Stimulated activated CD8-positive, alpha-beta memory T cell treated with anti-CD3 and anti-CD28 coated beads, Interleukin-7, amount 100 ng/mL, for 24 hours (primary cell): ENCODE measurements at places on chromosomes 11 and 22.

DNA sequence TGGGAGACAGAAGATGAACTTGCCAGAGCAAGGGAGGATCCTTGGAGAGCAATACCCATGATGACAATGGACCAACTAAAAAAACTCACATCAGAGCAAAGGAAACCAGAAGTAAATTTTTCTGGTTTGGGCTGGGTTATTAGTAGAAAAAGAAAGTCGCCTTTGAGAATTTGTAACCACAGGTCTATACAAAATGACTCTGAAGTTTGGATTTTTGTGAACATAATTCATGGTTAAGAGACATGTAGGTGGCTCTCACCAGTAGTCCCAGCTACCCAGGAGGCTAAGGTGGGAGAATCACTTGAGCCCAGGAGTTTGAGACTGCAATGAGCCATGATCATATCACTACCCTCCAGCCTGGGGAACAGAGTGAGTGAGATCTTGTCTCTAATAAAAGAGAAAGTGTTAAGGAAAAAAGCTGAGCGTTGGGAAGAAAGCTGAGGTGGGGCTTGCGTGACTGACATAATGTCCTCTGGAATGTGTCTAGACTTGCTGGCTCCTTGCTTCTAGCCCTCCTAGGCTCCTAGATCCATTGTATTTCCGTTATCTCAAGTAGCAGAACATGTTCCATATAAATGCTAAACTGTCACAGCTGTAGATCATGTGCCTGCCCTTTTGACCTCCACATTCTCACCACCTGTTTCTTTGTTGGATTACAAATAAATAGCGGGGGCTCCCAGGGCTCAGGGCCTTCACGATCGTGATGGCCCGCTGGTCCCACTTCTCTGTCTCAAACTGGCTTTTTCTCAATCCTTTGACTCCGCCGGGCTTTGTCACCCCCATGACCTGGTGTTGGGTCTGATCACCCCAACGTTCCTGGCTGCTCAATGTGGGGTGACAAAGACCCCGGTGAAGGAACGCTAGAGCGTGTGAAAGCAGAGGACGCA, 56.2 kb upstream of the SC5D start:
- DNase-seq, result no peak

DNA sequence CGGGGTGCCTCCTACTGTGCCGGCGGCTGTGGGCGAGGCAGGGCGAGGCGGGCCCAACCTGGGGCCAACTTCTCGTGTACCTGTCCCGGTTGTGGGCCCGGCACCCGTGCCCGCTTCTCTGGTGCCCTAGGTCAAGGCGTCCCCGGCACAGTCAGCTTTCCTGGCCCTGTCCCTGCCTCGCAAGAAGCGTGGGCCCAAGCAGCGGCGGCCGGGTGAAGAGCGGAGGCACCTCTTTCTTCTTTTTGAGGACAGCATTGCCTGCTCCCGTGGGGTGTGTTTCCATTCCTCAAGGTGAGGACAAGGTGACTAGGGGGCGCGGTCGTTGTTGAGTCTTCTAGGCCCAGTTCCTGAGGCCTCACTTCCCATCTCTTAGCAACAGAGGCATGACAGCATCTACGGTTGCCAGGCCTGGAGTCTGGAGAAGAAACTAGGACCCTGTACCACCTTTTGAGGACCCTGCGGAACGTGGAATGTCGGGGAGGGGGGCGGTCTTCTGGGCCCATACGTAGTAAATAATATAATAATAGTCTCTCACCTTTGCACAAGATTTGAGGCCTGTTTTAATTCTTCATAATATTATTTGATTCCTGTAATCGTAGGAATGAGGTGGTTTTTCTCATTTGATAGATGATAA, 418 bp downstream of the ACO2 start:
- DNase-seq, result no peak

- DNase-seq, result peak; percentile 8
Measured at GRCh38 chr22:42937164-42937843, 77.6 kb downstream of the PACSIN2 start.

DNA sequence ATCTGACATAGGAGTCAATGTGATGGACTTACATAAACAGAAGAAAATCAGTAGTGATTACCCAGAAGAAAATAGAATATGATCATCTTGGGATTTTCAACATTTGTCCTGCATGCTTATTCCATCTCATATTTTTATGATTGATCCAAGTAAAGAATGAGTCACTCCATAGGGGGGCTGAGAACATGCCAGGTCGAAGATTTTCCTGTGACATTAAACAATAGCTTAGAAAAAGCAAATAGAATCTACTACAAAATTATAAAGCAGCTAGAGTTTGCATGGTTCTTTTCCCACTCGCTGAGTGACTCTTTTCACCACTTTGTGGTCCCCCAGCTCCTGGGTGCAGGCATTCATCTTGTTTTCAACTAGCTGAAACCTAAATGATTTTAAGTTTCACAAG, 56.3 kb downstream of the DDI1 start:
- DNase-seq, result no peak

DNA sequence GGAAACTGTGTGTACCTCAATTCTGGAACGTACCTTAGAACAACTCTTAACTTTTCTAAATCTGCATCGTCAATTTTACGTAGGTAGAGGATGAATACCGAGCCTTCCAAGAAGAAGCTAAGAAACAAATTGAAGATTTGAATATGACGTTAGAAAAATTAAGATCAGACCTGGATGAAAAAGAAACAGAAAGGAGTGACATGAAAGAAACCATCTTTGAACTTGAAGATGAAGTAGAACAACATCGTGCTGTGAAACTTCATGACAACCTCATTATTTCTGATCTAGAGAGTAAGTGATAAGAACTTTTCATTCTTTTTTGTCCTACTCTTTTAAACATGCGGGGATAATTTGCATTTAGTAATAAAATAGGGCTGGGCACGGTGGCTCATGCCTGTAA, 53.5 kb downstream of the SPECC1L start:
- DNase-seq, result no peak

DNA sequence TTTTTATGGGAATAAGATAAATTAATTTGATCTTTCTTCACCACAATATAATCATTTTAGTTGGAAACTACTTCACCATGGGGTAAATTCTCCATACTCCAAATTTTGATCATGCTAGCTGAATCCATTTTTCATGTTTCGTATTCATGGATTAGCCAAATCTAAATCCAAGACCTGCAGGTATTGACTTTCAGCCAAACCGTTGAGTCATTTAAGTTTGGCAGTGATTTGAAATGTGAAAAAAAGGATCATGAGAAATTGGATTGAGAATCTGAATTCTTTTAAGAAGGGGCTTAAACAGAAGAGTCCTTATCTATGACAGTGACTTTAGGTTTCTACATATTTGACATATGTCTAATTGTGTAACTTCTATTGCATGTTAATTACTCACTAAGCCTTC, 5.3 kb downstream of the GAS2 start:
- DNase-seq, result no peak

GRCh38 chr22:27205492-27206373, 548.3 kb downstream of the MIAT start:
- no peak for DNase-seq

DNA sequence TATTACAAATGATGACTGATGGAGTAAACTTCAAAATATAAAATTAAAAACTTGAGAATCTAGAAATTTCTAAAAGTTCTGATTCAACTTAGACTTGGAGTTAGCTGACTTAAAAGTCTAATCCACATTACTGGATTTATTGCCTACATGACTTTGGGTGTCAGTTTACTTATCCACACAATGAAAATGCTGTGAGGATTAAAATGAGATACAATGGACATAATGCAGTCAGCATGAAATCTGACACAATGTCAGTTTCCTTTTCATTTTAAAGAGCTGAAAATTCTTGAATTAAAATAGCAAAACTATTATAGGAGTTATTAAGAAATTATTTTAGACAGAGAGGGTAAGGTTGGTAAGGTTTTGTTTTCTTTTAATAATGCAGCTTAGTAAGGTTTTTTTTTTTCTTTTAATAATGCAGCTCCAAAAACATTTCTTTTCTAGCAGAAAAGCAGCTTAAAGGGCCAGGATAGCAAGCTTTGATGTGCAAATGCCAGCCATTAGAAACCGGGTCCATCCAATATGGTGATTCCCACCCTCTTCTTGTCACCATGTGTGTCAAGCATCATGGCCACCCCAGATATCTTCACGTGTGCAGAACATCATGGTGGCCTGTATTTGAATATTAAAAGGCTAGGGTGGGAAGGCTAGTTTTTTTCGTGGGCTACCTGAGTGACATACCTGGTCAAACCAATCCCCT, 18.9 kb downstream of the APIP start:
- DNase-seq, result no peak

GRCh38 chr11:87870086-87870485, 305.2 kb downstream of the RAB38 start:
- DNase-seq, result no peak

GRCh38 chr11:61912530-61912898, 4.9 kb downstream of the RAB3IL1 start:
- DNase-seq, result no peak

DNA sequence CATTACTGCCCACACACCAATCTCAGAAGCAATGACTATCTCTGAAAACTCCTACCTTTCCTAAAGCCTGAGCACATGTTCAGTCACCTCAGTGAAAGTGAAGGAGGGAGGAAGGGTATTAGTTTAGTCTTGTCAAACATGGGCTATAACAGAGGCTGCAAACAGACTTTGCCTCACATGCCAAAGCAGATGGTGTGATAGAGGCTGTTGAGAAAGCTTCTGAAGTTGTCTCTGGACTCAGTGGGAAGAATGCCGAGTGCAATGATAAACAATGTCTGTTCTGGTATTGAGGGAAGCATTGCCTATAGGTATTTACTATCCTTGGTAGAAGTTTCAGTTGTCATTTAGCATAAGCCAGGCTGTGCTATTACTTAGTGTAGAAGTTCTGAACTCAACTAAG, 314.5 kb upstream of the CCDC90B start:
- no peak for DNase-seq

- DNase-seq, result no peak
Measured at GRCh38 chr11:62875698-62876478, 4.8 kb upstream of the SLC3A2 start.

DNA sequence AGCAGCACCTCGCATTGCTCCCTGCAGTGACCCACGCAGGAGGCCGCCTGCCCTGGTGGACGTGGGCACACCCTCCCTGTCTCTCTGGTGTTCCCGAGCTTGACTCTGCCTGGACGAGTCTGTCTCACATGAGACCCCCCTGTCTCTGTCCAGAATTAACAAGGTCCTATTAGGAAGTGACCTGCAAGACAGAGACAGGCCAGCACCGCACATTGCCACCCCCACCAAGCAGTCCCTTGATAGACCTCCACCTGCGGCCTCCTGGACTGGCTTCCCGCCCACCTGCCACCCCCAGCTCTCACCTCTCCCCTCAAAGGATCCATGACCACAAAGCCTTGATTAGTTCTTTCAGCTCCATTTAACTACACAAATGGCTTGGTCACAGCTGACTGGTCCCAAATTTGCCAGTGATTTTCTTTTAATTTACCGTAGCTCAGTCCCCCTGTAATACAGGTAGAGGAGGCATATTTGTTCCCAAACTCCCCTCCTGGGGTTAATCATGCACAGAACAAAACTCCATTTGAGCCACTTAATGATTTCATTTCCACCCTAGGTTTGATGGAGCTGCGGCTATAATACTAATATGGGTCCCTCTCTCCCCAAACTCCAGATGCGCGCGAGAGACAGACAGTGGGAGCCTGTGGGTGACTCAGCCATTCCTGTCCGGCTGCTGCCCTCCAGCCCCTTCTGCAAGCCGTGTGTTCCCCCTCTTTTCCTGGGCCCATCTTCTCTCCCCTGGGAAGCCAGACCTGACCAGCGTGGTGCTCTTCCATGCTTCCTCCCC, 11.2 kb downstream of the SPATA19 start:
- no peak for DNase-seq

- DNase-seq, result no peak
Measured at GRCh38 chr11:71574418-71574817, 8.3 kb downstream of the KRTAP5-11 start.

GRCh38 chr11:118021146-118021545, 35.0 kb downstream of the IL10RA start:
- DNase-seq, result no peak

- DNase-seq, result no peak
Measured at GRCh38 chr22:43185860-43186261, 1.1 kb downstream of the TTLL12 start.

- DNase-seq, result no peak
Measured at GRCh38 chr11:36388951-36389350, 92.9 kb downstream of the PRR5L start.

DNA sequence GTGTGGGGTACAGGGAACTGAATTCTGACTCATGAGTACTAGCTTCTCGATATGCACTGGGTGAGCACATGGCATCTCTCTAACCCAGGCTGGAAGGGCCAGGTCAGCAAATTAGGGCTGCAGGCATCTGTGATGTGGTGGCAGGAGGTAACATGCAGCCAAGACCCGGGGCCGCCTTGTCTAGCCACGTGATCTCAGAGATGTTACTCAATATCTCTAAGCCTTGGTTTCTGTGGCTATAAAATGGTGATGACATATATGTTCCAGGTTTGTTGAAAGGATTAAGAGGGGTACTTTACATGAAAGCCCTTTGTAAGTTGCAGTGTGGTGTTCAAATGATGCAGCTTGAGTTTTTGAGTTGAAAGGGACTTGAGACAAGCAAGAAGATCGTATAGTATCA, 3.2 kb downstream of the ST14 start:
- DNase-seq, result no peak

- DNase-seq, result no peak
Measured at GRCh38 chr11:72119198-72119597, 6.7 kb upstream of the ANAPC15 start.

GRCh38 chr11:17400048-17400775, 11.8 kb upstream of the KCNJ11 start:
- no peak for DNase-seq

- no peak for DNase-seq
Measured at GRCh38 chr11:10693509-10694081, at the start of gene IRAG1. Gene IRAG1 (minus strand): TSS chr11:10693755. CDS start chr11:10693602, 153 bp downstream.

GRCh38 chr11:123020968-123021367, 39.3 kb upstream of the BSX start:
- no peak for DNase-seq

DNA sequence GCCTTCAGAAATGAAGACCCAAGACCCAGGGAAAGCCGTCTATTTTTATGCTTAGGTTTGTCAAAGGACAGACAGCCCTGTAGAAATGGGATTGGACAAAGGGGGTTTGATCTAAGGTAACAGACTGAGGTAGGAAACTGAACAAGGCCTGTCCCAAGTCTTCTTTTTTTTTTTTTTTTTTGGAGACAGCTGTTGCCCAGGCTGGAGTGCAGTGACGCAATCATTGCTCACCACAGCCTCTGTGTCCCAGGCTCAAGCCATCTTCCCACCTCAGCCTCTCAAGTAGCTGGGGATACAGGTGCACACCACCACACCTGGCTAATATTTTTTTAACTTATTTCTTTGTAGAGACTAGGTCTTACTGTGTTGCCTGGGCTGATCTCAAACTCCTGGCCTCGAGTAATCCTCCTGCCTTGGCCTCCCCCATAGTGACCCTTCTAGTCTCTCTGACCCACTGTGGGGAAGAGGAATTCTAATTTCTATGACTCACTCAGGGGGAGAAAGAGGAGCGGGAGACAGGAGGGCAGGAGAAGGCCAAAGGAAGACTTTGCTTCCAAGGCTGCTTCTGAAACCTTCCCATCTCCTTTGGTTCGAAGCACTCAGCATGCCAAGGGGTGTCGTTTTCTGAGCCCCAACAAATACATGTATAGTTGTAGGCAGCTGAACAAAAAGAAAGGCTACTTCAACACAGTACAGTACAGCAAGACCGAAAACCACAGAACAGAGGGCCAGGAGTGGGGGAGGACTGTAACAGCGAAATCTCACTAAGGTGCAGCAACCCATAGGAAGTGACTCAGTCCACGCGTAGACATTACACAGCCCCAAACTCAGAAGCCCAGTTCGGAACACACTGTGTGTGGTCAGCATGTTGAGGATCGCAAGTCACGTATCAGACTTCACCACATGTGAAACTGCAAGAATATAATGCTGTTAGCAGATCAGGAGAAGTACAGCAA, 872 bp downstream of the TMA7B start:
- peak; percentile 38 for DNase-seq

- no peak for DNase-seq
Measured at GRCh38 chr11:33266393-33267215, 9.4 kb downstream of the HIPK3 start.
